ENCODE measurements at places on chromosomes 2 and 18.

- DNase-seq = no peak
Measured at GRCh38 chr2:16021611-16022363, 81.4 kb downstream of the MYCN start.

DNA sequence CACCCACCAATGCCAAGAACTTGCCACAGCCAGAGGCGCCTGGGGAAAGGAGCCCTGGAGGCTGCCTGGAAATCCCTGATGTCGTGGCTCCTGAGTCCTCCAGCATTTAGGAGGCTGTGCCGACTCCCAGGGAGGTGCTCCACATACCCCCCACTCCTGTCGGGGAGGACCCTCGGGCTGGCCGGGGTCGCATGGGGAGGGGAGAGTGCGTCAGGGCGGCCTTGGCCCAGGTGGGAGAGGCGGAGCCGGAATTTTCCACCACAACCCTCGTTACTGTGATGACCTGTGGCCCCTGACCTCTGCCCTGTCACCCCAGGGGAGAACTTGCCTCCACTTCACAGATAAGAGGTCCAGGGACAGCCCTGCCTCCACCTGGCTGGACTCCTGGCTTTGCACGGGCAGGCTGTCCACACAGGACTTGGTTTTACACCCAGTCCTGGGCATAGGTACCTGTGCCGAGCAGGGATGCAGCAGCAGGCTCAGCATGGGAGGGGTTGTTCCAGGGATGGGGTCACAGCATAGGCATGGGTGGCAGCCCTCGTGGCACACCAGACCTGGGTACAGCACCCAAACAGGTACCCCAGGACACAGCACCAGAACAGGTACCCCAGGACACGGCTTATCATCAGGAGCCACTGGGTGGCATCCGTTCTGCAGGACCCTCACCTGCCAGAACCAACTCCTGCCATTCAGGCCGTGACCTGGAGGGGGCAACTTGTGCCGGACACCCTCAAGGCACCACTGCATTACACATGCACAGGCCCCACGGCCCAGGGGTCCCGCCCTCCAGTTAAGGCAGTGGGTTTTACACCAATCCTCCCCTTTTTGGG, 12.3 kb upstream of the AGXT start:
- DNase-seq = no peak

DNA sequence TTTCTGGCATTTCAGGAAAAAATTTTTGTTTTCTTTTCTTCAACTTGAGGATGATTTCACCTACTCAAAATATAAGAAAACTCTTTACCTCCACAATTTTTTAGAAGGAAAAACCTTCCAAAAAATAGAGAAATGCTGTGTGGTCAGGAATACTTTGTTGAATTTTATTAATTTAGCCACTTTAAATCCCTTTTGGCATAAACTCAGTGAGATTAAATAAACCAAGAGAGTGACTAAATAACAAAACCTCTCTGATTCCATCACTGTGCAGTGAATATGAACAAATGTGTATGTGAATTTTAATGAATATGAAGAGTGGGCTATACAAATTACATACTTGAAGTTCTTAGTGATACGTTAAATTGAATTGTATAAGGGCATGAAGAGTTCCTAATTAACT, 25.8 kb upstream of the CYTIP start:
- DNase-seq = no peak

- DNase-seq = peak; percentile 92
Measured at GRCh38 chr18:23225503-23225902, 90.2 kb downstream of the CABLES1 start.

- no peak for DNase-seq
Measured at GRCh38 chr2:20594957-20595356, 55.9 kb downstream of the HS1BP3 start.

- no peak for DNase-seq
Measured at GRCh38 chr2:32719933-32720716, 92.3 kb downstream of the TTC27 start.

- no peak for DNase-seq
Measured at GRCh38 chr2:77823028-77823427, 300.9 kb upstream of the LRRTM4 start.

DNA sequence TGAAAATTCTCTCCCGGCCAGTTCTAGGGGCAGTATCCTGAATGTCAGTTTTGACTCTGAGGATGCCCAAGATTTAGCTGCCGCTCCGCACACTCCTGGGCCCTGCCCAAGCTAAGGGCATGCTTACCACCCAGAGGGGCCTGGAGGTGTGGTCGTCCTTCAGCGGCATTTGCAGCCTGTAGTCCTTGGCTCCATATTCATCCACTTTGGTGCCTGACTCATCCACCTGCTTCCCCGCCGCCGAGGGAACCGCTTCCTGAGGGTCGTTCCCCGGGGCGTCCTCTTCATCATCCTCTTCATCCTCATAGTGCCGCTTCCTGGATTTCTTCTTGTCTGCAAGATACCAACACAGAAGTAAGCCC, 577 bp downstream of the ERCC3 start:
- DNase-seq = no peak

DNA sequence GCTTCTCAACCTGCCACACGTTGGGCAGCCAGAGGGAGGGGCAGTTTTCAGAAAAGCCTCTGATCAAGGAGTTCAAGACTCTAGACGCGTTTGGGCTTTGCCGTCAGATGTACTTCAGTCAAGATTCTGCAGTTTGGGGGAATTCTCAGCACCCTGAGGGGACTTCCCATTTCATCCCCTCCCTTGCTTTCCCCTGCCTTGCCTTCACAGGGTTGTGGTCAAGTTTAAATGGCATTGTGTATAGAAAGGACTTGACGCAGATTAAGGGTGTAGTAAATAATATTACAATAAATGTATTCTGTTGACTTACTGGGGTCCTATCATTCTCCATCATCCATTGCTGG, 198.3 kb upstream of the NABP1 start:
- no peak for DNase-seq

DNA sequence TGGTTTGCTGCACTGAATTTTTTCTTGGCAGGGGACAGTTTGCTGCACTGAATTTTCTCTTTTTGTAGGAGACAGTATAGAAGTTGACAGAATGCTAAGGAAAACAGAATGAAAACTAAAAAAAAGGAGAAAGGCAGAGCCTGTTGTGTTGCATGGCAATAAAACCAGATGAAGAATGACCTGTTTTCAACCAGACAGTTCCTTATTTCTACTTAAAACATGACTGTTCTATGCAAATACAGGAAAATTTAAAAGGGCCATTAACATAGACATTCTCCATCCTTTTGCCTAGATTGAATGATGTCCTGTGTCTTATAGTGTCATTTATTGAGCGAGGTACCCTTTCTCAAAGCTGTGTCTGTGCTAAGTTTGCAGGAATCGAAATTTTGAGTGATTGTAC, 33.3 kb downstream of the ABI2 start:
- no peak for DNase-seq

GRCh38 chr2:133668547-133668946, 100.3 kb upstream of the NCKAP5 start:
- no peak for DNase-seq

DNA sequence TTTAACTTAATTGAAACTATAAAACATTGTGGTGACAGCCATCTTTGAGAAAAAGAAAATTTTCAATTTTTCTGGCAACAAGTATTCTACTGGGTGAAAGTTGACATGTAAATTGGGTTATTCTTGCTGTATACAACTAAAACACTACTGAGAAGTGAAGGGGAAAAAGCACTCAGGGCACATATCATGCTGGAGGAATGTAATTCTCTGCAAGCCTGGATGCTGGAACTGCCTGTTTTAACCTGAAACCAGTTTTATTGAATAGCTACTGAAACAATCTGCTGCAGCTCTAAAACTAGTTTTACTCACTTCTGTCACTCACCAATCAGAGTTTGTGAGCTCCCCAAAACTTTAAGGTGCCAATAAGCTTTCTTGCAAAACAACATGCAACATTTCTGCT, 1136.0 kb downstream of the LRP1B start:
- DNase-seq = no peak

DNA sequence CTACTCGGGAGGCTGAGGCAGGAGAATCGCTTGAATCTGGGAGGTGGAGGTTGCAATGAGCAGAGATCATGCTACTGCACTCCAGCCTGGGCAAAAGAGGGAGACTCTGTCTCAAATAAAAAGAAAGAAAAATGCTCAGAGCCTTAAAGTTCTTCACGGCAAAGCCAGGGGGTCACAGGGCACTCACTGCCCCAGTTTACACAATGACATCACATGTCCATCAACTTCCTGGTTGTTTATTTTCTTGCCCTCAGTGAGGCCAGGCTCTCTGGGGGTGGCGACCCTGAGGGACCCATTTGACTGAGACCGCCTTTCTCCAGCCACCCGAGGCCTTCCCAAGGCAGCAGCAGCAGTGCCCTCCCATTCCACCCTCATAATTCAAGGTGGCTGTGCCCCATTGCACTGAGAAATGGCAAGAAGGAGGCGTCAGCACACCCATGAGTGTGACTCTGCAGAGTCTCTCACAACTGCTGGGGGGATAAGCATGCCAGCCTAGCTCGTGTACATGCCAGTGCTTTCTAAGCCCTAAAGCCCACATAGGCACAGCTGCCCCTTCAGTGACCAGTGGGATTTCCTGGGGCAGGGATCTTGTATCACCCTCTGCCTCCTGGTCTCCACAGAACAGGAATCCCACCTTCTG, 50.0 kb downstream of the SFXN5 start:
- DNase-seq = no peak

DNA sequence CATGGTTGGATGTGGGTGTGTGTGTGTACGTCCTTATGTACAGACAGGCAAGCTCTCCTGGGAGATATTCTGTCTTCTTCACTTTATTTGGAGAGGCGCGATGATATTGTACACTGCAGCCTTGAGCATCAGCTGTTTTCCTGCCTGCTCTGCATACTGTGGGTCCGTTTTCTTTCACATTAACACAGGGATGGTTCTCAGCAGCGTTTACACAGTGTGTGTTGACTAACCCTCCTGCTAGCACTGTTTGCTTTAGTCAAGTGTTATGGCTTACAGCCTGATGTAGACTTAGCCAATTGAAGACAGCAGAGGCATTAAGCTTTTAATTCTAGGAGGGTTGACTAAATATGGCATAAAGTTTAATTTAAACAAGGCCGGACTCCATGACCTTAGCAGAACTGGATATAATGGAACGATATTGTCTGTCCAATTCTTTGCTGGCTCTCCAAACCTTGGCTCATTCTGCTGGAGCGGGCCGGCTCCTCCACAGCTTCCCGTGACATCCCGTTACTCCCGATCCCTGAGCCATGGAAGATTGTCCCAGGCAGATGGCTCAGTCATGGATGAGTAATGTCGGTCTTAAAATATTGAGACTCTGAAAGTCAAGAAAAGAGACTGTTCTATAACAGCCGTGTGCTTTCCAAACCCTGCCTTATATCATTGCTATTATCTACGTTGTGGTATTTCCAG, 134.7 kb downstream of the TPGS2 start:
- peak; percentile 53 for DNase-seq

GRCh38 chr2:55054106-55054875, 4.0 kb upstream of the RTN4 start:
- DNase-seq = no peak

DNA sequence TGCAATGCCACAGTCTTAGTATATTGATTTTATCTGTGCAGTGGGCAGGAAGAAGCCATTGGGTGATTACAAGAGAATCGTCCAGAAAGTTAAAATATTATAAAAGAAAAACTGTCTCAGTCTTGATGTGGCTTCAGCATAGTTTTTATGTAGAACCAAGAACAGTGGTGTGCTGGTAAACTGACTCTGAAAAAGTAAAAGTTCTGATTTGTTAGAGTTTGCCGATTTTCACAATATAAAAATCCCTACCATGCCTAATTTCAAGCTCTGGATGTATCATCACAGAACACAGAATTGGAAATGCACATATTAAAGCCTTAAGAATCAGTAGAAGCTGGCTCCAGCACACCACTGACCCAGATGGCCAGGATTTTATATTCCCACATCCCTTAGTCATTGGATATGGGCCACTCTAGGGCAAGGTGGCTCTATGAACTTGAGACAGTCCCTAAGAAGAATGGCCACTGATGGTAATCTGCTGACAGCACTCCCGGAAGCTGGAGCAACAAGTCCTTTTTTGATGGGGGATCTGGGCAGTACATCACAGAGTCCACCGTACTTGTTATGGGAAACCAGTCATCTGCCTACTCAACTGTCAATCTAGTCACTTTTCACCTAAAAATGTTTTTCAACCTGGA, 9.3 kb upstream of the PLEKHM3 start:
- DNase-seq = no peak

DNA sequence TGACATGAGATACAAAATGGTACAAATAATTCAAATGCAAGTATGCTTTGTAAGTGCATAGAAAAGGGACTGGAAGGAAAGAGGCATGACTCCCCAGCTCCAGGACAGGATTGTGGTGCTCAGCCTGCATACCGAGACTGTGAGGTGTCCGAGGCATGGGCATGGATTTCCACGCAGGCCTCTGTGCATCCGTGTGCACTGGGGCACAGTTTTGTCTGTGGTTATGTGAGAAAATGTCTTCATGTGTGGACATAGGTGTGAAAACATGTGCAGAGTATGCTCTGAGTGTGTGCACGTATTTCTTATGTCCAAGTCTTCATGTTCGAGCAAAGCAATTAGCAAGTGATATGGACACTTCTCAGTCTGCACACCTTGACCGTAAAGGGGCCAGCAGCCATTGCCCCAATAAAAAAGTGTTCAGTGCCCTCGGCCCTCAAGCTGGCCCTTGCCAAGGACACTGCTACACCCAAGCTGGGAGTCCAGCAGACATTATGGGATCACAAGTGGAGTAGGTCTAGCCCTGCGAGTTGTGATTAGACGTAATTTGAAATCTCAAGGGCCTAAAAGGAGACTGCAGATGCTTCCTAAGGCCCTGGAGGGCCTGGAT, 120.7 kb downstream of the CYP26B1 start:
- no peak for DNase-seq

DNA sequence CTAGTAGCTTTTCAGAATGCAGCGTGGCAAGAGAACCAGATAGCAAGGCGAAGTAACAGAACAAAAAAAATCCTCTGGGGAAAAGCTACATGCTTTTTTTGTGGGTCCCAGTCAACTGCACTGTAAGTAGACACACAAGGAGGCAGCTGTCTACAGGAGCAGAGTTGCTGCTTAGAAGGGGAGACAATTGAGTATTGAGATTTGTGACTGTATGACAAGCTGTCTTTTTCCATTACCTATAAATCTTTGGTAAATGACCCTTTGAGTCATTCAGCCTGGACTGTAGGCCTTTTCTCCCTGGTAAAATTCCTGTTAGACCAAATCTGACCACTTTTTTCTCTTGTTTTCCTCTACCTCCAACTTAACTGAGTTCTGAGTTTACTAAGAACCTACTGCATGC, 144.1 kb upstream of the FOSL2 start:
- DNase-seq = no peak

DNA sequence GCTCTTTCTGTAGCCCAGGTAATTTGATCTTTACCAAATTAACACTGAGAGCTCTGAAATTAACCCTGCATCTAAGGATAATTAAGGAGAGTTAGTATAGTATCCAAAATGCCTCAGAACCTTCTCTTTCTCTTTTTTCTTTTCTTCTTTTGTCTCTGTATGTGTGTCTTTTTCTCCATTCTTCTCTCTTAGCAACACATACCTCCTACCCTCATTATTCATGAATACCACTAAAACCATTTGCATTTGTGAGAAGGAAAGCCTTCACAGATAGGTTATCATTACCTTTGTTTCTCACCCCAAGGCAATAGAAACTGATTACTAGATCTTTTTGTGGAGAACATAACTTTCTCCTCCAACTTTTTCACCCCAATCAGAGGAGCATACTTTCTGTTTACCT, 376.5 kb upstream of the NXPH2 start:
- no peak for DNase-seq
